Endothelial cell (in vitro differentiated cells): ENCODE measurements at places on chromosomes 1 and 21.

DNA sequence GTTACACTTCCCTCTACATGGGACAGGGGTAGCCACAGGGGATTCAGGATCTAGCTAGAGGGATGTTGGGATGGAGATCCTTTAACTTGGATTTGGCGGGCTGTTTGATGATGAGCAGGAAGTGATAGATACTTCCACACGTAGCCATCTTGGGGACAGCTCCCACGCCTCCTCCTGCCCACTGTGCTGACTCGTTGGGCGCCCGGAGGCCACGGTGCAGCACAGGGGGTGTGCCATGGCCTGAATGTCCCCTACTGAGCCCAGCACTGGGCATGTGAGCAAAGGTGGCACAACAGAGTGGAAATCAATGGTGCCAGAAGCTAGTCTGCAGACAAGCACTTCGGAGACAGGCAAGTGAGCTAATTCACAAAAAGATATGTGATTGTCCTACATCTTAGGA, 31.6 kb upstream of the CCSAP start:
- DNase-seq = no peak

GRCh38 chr1:41802532-41803501, 115.9 kb downstream of the HIVEP3 start:
- no peak for DNase-seq

- DNase-seq = no peak
These were observed 81.8 kb downstream of the PBX1 start for GRCh38 chr1:164640686-164641352.

GRCh38 chr1:23864801-23865542, 3.1 kb downstream of the FUCA1 start:
- no peak for DNase-seq

DNA sequence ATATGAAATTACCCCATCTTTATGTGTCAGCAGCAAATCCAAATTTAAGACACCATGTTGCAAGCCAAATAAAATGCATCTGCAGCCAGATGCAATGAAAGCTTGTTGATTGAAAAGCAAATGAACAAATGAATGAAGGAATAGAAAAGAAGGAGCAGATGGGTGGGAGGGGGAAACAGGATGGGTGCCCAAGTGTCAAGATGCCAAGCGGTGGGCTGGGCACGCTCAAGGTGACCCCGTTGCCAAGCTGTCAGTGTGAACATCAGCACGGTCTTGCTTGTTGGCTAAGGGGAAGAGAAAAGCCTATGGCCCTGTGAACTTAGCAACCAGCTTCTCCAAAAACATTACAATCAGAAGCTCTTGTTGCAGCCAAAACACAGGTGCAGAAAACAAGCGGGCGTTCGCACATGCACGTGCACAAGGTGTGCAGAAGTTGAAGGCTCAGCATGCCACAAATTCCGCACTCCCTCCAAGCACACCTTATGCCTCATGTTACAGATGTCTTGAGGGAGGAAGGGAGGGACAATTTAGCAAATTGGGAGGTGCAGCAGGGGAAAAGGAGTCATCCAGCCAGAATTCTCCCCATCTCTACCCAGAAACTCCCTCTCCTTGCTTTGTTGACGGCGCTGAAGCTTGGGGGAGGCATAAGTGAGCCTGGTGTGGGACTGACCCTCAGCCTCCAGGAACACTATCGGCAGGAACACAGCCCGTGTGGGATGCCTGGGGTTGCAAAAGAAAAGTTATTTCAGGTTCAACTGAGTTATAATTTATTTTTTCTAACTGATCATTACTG, 62.4 kb downstream of the HIVEP3 start:
- DNase-seq = no peak

DNA sequence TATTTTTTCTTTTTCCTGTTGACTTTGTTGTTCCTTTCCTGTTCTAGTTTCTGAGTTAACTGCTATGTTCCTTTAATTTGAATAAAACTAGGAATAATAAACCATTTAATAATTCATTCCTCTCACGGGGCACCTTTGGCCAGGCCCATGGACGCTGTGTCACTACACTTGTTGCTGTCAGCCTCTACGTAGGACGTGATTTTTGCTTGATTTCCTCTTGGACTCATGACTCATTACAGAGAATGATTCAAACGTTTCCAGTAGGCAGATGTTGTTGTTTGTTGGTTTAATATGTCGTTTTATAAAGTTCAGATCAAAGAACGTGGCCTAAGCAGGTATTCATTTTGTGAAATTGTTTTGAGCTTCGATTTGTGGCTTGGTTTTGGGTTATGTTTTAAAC, 9.1 kb upstream of the SLC19A1 start:
- DNase-seq = no peak

DNA sequence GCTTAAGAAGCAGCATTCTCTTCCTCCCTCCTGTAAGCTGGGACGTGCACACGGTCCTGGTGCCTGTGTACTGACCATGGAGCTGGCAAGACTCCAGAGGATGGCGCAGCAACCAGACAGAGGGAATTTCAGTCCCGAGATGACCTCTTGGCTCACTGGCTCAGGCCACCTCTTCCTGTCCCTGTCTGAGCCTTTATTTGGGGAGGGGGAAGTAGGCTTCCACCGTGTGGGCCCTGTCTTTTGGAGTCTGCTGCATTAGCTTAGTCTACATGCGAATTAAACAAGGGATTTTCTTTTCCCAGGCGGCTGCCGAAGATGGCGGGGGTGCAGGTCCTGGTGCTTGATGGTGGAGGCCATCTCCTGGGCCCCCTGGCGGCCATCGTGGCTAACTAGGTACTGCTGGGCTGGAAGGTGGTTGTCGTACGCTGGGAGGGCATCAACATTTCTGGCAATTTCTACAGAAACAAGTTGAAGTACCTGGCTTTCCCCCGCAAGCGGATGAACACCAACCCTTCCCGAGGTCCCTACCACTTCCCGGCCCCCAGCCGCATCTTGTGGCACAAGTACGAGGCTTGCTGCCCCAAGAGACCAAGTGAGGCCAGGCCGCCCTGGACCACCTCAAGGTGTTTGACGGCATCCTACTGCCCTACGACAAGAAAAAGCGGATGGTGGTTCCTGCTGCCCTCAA, 10.2 kb downstream of the IL24 start:
- DNase-seq = peak; percentile 64
